Right ventricle myocardium superior (tissue), 1 donor: ENCODE measurements at places on chromosomes 6 and 20.

GRCh38 chr6:13814938-13815575, 700 bp upstream of the MCUR1 start:
- no peak for DNase-seq

- DNase-seq, result no peak
Observed at GRCh38 chr6:44080561-44081521, 46.4 kb downstream of the MRPL14 start.

- DNase-seq, result no peak
Observed at GRCh38 chr20:63947638-63948456, 8.4 kb downstream of the UCKL1 start.

GRCh38 chr6:32168350-32168749, 4.0 kb downstream of the EGFL8 start:
- DNase-seq, result no peak

DNA sequence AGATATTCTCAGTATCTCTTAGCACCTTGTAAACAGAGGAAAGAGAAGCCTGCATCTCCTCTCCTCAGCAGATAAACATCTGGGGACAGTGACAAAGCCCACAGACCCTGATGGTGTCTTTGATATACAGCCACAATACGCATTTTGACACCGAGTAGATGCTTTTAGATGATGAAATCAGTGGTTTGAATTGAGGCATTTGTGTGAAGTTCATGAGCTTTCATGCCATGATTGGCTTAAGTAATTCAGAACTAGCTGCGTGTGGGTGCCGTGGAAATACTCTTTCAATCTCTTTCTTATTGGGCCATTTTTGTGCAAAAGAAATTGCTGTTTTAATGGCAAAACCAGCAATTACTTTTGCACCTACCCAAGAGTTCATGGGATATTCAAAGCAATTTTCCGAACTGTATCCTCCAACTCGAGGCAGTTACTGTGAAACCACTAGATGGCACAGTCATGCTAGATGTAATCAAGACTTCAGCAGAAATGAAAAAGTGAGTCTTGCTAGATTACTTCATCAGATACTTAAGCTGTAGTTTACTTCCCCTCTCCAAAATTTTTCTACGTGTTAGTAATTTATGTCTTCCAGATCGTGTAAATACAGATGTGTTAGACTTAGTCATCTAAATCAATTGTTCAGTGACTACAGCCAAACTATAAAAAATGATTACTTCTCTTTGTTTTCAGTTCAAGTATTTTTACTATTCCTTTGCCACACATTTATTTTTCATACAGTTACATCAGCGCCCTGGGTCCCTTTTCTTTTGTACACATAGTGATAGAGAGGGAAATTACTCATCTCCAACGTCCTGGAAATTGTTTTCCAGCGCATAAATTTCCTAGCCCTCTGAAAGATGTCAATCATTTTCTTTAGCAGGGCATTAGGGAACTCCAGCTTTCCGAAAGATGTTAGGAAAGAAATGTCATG, 49.4 kb downstream of the IYD start:
- DNase-seq, result no peak

DNA sequence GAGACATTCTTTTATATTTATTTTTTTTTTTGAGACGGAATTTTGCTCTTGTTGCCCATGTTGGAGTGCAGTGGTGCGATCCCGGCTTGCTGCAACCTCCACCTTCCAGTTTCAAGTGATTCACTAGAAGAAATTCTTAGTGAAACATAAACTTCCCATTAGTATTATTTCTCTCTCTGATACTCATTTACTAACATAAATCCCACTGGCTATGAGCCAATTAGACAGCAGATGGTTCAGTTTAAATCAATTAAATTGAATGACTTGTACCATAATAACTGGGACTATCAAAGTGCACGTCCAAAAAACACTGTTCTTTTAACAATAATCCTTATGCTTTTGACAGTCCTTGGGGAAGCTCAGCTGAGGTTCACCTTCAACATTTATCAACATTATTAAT, 111.2 kb upstream of the PTCHD4 start:
- DNase-seq, result no peak

- no peak for DNase-seq
Observed at GRCh38 chr6:84687431-84687830, 77.0 kb downstream of the TBX18 start.

DNA sequence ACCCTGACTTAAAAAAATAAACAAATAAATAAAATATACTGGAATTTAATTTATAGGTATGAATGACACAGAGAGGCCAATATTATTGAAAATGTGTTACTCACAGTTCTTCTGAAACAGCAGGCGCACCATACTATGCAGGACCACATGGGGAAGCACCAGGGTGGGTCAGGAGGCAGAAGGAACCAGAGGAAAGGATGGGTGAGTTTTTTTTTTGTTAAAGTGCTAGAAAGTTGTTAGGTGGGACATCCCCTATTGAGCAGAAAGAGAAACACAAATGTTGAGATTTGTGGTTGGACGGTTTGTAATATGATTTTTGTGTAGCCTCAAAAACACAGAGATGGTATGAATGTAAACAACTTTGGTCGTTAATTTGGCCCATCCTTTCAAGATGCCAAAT, 26.0 kb downstream of the PTPRA start:
- DNase-seq, result no peak

- DNase-seq, result peak; percentile 49
Observed at GRCh38 chr6:155985660-155986138, 530.1 kb upstream of the NOX3 start.

GRCh38 chr6:79005024-79005423, 73.0 kb downstream of the PHIP start:
- no peak for DNase-seq

DNA sequence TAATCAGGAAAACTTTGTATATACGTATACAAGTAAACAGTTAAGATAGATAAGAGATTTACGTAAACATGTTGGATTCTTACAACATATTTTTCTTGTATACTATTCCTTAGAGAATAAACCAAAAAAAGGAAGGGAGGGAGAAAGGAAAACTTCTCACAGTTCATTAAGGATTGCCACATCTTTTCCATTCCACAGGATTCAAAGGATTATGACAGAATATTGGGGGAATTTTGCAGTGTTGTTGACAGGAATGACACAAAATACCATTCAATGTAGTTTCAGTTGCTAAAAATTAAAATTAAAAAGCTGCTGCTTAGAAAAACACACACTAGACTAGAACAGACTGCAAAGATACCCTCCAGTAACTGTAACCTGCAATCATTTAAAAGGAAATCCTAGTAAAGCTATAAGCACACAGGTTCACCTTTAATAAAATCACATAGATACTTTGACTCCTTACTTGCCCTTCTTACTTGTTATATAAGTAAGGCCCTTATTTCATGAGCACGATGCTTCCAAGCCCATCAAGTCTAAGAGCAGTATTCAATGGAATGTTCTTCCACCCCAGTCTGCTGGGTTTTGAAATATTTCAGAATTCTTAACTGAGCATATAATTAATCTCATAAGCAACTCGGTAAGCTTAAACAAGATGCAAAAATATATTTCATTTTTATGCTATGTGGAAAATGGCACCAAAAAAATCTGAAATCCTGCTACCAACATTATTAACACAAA, 107.8 kb downstream of the SMLR1 start:
- DNase-seq, result no peak

DNA sequence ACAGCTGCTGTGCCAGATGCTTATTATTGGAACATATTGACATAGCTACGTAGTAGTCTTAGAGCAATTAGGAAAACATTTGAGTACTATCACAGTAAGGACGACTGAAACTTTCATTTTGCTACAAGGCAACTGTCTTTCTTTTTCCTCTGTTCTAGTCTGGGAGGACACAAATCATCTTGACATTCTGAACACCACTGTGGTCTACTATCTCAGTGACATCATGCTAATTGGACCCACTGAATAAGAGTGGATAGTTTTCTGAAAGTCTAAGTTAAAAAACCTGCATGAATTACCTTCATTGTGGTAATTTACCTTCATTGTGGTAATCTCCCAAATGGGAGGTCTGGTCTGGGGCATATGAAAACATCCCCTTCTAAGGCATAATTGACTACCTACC, 163.3 kb upstream of the MOCS1 start:
- DNase-seq, result no peak

GRCh38 chr20:49658508-49658907, 55.2 kb downstream of the B4GALT5 start:
- no peak for DNase-seq

DNA sequence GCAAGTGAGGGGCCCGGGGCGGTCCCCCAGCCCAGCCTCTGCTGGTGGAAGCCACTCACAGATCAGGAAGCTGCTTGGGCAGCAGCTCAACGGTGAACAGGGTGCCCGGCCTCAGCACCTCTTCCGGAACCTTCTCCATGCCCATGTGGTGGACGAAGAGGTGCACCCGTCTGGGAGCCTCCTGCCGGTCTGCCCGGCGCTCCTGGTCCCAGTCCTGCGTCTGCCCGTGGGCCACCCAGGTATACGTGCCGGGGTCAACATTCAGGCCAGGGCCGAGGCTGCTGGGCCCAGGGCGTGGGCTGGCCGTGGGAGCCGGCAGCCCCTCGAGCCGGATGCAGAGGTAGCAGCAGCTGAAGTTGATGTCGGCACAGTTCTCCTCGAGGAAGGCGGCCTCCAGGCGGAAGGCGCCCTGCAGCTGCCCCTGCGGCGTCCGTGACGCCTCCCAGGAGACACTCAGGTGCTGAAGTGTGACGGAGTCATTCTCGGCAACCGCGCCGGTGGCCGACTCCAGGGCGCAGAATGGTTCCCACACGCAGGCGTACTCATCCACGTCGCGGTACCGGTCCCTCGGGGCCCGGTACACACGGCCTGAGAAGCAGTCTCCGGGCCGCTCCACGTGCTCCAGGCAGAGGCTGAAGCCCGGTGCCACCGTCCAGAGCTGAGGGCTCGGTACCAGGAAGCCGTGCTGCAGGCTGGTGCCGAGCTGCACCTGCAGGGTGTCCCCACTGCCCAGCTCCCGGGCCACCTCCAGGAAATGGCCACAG, 8.7 kb downstream of the FNDC11 start:
- no peak for DNase-seq

DNA sequence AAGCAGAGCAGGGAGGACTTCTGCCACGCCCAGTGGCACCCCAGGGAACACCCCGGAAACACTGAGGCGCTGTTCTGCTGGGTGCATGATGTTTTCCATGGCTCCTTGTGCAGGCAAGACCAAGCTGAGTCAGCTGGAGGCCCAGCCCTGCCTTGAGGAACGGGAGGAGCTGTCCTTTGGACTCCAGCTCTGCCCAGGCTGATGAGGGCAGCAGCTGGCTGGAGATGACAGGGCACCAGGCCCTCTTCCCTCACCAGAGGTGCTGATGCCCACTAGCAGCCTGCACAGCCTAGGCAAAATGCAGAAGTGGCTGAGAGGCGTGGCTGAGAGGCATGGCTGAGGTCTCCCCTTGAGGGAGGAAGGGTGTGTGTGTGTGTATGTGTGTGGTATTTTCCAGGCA, 2.4 kb downstream of the C6orf132 start:
- peak; percentile 65 for DNase-seq

DNA sequence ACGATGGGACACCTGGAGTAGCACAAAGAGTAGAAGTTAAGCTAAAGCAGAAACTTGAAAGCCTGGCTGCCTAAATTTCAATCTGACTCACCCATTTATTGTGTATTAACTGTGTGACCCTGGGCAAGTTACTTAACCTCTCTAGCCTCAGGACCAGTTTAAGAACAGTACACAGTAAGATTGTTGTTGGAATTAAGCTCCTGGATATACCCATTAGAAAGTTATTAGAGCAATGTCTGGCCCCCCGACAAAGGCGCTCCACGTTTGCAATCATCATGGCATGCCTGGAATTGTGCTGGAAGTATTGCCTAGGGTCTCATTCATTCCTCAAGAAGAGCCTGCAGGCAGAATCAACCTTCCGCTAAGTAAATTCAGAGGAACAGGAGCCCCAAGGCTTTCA, 1.4 kb downstream of the SDC4 start:
- no peak for DNase-seq

GRCh38 chr6:32796848-32797776, 19.7 kb downstream of the HLA-DOB start:
- peak; percentile 84 for DNase-seq
